ENCODE measurements at places on chromosomes 2 and 18.

DNA sequence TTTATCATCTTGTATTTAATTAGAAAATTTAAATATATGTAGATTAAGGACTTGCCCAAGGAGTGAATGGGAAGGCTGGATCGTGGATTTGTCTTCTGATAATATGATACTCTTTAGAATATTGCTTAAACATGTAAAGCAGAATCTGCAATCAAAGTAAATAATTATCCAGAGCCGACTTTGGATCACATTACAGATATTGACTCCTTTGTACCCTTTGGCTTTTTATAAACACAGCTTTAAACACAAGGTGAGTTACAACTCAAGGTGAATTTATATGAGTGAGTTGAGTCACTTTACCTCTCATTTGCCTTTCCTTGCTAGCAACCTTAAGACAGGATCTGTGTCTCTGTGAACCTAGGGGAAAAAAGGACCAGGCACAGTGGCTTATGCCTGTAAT, 37.7 kb upstream of the SLC25A52 start:
- DNase-seq = no peak

GRCh38 chr18:23761941-23762340, 72.7 kb downstream of the LAMA3 start:
- DNase-seq = no peak

DNA sequence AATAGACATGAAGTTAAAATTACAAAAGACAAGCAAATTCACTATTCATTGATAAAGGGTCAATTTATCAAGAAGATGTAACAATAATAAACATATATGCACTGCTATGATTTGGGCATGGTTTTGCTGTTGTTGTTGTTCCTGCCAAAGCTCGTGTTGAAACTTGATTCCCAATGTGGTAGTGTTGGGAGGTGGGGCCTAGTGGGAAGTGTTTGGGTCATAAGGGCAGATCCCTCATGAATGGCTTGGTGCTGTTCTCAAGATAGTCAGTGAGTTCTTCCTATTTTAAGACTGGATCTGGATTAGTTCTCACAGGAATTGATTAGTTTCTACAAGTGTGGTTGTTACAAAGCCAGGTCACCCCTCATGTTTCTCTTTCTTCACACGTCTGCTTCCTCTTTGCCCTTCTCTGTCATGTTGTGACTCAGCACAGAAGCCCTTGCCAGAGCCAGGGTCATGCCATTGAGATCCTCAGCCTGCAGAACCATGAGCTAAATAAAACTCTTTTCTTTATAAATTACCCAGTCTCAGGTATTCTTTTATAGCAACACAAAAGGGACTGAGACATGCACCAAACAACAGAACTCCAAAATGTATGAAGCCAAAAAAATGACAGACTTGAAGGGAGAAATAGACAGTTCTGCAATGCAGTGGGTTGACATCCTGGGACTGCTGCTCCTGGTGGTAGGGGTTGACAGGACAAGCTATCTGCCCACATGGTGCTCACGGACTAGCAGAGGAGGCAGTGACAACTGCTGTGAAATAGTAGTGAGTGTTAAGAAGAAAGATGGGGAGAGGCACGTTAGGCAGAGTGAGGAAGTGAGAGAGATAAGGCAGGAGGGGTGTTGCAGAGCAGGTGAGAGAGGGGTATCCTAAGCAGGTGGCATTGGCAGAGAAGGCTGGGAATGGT, 18.6 kb upstream of the SKA1 start:
- no peak for DNase-seq

- DNase-seq = no peak
These were observed 35.4 kb upstream of the WIPF1 start for GRCh38 chr2:174632841-174633622.

- peak; percentile 35 for DNase-seq
These were observed 53.7 kb downstream of the EPHA4 start for GRCh38 chr2:221518201-221518934.

GRCh38 chr2:201930831-201931230, 102.8 kb upstream of the FZD7 start:
- DNase-seq = no peak

GRCh38 chr18:45774065-45774521, 50.1 kb downstream of the SLC14A1 start:
- DNase-seq = no peak
